ENCODE measurements at places on chromosomes 2 and 18. TPM values are rescaled to one million over a fixed set of nuclear protein-coding genes. Genes with fewer than 3 reads are reported as not detected.

Gene ABCG5
- total RNA-seq, result not detected

Gene GPR39
- not detected for total RNA-seq

Gene ACADL
- 0.59 TPM for total RNA-seq

Gene DNAH7
- total RNA-seq, result 0.25 TPM

Gene SOX11
- total RNA-seq, result 0.10 TPM

Gene ERMN
- not detected for total RNA-seq

Gene PCARE
- total RNA-seq, result 0.84 TPM

Gene PSMA8
- 0.20 TPM for total RNA-seq

Gene ZAP70
- 1.7 TPM for total RNA-seq

Gene SERPINB13
- total RNA-seq, result not detected

Gene GKN1
- not detected for total RNA-seq

Gene FHL2
- total RNA-seq, result 1,772 TPM

Gene POTEJ
- not detected for total RNA-seq

Gene SIX3
- not detected for total RNA-seq

Gene AMER3
- not detected for total RNA-seq

Gene ADI1
- total RNA-seq, result 153 TPM

All from left ventricle myocardium superior (tissue), 1 donor.